CD4-positive, alpha-beta T cell treated with Interleukin-21 for 1 hour (primary cell): ENCODE measurements at places on chromosomes 4 and X.

DNA sequence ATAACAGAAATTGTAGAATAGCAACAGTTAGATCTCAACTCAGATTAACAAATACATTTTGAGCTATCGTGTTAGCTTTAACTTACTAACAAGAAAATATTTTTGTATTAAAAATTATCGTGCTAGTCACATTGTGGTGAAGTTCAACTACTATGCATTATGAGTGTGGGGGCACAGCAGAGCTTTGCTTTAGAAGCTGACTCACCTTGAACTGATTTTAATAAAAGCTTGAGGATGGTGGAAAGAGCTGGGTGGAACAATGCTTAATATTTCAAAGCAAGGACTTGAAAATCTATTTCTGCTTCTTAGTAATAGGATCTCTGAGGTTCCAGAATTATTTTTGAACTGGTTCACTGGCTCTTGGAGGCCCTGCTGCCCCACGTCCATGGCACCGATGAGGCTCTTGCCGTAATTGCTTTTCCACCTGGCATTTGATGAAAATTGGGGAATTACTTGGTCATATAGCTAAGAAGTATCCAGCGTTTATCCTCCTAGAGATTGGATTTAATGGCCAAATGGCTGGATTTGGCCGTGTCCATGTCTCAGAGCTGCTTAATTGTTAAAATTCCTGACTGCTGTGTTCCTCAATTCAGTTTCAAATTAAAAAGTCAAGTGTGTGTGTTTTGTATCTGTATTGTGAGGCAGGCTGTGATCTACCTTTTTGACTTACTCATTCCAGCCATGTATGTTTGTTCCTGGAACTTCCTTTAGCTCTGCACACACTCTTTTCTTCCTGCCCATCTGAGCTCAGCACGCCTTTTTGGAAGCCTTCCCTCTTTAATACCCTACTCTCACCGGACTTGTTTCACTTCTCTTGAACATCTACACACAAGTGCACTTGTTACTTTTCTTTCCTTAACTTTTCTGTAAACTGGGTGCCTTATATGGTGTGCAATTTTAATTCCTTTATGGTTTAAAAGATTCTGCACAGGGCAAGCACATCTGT lies 66.6 kb upstream of the LIMCH1 start:
- no peak for DNase-seq

- no peak for DNase-seq
Observed at GRCh38 chrX:49976682-49977197, 54.3 kb downstream of the CLCN5 start.

GRCh38 chr4:39030725-39031124 lies 1.5 kb downstream of the TMEM156 start:
- DNase-seq: no peak

GRCh38 chr4:132334081-132334480 lies 815.0 kb upstream of the PCDH10 start:
- no peak for DNase-seq

GRCh38 chr4:71074452-71075299 lies 81.2 kb downstream of the DCK start:
- no peak for DNase-seq

- DNase-seq: no peak
Observed at GRCh38 chrX:11465648-11466411, 172.6 kb downstream of the AMELX start.

- no peak for DNase-seq
Observed at GRCh38 chrX:152445926-152446325, 5.2 kb downstream of the GABRA3 start.

- DNase-seq: no peak
Observed at GRCh38 chr4:74431113-74431826, 13.7 kb upstream of the AREG start.

GRCh38 chrX:37958525-37959211 lies 47.7 kb upstream of the SYTL5 start:
- no peak for DNase-seq

DNA sequence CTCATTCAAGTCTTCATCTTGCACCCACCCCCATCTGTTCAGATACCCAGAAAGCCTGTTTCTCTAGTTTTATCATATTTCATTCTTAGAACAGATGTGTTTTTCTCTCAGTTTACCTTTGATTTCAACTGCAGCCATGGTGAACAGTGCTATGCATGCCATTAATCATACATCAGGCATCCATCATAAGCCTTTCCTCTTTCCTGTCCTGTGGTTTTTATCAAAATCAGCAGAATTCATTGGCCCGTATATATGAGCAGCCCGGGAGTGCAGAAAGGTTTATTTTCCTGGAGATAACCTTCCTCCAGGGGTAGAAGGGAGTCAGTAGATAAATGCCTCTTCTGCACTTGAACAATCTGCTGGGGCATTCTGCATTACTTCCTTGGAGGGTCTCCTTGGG lies 65.7 kb downstream of the IL21 start:
- no peak for DNase-seq

DNA sequence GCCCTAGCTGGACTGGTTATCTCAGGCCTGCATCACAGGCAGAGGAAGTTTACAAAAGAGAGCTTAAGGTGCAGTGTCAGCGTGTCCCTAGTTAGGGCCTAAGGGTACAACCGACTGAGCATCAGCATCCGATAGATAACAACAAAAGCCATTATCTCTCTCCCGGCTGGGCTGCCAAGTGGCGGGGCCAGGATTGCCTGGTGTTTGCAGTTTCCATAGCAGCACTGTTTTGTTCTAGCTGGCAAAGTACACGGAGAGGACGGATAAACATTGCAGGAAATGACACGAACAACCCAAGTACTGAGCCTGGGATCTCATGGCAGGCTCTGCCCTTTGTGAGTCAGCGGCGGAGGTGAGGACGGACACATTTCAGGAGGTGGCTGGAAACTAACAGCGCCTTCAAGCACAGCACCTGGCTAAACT lies 104.7 kb upstream of the NOCT start:
- DNase-seq: no peak

DNA sequence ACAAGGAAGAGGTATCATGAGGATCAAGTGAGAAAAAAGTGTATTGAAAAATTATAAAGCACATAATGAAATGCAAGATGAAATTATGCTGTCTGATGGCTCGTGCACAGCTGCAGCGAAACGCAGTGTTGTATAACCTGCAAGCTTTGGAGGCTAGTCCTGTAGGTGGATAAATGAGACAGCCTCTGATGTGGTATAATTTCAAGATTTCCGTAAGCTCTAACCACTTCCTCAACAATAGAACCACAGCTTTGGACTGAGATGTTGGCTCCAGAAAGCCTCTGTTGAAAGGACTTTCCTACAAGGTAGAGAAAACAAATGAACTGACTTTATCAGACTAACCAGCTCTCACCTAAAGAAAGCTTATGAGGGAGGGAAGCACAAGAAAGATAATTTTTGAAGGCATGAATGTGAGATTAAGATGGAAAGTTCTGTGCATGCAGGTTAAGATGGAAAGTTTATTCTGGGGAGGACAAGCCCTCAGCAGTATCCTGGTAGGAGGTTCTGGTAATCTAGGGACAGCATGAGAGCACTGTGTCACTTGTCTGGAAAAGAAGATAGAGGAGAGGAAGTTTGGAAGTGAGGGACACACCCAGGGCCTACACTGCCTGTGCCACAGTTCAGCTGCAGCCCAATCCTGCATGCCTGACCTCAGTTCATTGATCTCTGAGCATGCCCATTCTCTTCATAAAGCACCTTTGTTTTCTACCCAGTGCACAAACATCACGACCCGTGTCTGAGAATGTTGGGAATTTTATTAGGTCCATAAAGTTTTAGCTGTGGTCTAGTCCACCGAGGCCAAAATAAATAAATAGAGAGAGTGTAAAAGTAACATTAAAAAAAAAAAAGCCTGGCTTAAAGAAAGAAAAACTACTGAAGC lies 161.5 kb upstream of the SFRP2 start:
- peak; percentile 27 for DNase-seq
